ENCODE measurements at places on chromosomes 12 and 14.

DNA sequence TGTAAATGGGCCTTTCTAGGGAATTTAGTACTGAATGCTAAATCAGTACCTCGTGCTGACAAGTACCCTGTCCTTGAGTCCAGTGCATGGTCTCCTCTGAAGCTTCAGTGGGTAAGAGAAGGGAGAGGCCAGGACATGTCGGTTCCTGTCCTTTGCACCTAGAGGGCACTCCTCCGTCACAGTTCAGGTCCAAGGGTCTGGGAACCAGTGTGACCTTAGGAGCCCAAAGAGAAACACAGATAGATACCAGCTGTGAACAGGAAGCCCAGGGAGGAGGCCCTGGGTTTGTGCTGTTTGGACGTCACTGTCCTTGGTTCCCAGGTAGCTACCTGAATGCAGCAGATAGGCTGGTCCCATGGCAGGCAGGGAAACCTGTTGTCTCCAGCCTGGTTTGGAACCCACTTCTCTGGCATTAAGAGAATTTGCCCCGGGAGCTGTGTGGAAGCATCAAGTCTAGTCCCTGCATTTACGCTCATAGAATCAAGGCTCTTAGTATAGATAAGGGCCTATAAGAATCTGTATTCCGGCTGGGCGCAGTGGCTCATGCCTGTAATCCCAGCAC lies 3.9 kb upstream of the FGF23 start:
- DNase-seq: no peak

DNA sequence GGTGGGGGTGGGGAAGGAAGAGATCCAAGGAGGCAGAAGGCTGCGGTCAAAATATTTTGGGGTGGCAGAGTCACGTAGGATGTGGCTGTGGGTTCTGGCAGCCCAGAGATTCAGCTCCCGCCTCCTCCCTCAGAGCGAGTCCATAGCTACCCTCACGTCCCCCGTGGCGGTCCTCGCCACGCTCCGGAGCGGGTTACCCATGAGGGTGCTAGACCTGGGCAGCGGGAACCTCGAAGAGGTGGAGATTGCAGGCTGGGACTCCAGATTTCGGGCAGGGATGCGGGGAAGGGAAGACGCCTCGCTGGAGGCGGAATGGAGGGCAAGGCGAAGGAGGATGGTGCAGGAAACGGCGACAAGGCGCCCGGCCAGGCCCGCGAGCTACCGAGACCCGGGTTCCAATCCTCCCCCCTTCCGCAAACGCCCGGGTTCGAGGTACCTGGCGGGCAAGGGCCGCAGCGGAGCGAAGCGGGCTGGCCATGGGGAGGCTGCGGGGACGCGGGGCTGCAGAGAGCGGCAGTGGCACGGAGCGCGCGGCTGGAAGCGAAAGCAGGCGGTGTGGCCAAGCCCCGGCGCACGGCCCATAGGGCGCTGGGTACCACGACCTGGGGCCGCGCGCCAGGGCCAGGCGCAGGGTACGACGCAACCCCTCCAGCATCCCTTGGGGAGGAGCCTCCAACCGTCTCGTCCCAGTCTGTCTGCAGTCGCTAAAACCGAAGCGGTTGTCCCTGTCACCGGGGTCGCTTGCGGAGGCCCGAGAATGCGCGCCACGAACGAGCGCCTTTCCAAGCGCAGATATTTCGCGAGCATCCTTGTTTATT lies 46.2 kb downstream of the BCAT1 start:
- peak; percentile 41 for DNase-seq

- no peak for DNase-seq
Measured at GRCh38 chr14:74960736-74961135, 5.3 kb upstream of the PGF start.

GRCh38 chr12:123389560-123390351 lies 5.8 kb downstream of the KMT5A start:
- no peak for DNase-seq

- DNase-seq: no peak
Measured at GRCh38 chr14:64591809-64592208, 42.0 kb downstream of the PPP1R36 start.

GRCh38 chr12:70719071-70719470 lies 81.8 kb upstream of the PTPRB start:
- DNase-seq: no peak

- DNase-seq: no peak
Measured at GRCh38 chr12:50017641-50018040, 7.7 kb downstream of the RACGAP1 start.

GRCh38 chr12:45483571-45483970 lies 245.9 kb upstream of the ARID2 start:
- DNase-seq: no peak

GRCh38 chr12:2560356-2560755 lies 234.4 kb upstream of the FKBP4 start:
- DNase-seq: no peak

DNA sequence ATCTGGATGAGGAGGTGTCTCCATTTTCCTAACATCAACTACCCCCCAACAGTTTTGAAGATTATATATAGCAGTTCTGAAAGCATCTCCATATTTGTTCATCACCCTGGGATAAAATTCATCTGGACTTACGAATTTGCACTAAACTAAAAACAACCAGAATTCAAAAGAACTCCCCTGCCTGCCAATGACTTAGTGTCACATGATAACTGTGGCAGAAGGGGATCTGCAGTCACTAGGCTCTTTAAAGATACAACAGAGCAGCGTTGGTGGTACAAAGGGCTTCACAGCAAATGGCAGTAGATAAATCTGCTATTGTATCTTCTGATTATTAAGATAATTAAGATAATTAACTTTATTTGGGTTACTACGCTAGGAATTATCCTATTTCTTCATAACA lies 30.1 kb downstream of the GPR135 start:
- DNase-seq: no peak

- DNase-seq: no peak
Measured at GRCh38 chr12:46478123-46478522, 105.5 kb upstream of the SLC38A2 start.

GRCh38 chr12:39868328-39868725 lies 237.6 kb downstream of the SLC2A13 start:
- DNase-seq: no peak

DNA sequence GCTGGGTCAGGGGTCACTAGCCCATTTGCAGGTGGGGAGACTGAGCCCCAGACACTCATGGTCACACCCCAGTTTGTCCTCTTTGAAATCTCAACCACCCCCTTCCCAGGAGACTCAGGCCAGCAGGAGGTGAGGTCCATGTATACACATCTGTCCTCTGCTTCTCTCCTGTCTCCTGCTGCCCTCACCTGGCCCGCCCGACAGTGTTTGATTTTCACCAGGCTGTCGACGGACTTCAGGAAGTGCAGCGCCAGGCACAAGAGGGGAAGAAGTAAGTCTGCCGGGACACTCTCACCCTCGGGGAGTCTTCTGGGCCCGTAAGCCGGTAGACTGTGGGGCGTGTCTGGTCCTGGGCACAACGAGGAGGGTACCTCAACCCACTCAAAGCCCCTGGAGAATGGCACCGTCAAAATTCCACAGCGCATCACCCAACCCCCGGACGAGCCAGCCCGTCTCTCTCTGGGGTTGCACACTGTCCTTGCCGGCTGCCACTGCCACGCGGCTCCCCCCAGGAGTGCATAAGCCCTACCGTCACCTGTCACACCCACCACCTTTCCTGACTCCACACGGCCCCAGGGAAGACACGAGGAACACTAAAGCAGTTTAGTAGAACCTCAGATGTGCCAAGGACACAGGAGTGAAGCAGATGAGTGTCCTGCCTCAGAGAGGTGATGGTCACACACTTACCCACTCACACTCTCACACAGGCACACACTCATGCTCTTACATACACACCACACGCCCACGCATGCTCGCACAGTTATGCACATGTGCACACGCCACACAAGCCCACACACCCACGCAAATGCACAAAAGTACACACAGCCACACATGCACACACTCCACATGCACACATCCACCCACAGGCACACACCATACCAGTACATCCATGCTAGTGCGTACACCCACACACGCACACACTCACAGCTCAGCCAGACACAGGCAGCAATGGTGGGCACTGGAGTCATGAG lies 13.1 kb upstream of the SIVA1 start:
- no peak for DNase-seq

DNA sequence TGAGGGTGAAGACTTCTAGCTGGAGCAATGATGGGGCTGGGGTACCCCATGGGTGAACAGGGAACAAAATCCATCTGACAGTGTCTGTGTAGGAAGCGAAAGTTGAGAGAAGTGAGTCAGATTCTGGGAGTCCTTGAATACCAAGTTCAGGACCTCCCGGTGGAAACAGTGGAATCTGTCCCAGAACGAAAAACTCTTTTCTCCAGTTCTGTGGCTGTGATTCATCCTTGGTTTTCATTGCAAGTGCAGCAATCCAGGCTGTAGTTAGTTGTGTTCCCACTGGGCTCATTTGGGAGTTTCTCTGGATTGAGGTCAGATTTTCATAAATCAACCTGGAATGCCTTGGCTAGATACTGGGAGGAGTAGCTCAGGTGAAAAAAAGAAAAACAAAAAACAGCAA lies 120.7 kb downstream of the C12orf75 start:
- no peak for DNase-seq

DNA sequence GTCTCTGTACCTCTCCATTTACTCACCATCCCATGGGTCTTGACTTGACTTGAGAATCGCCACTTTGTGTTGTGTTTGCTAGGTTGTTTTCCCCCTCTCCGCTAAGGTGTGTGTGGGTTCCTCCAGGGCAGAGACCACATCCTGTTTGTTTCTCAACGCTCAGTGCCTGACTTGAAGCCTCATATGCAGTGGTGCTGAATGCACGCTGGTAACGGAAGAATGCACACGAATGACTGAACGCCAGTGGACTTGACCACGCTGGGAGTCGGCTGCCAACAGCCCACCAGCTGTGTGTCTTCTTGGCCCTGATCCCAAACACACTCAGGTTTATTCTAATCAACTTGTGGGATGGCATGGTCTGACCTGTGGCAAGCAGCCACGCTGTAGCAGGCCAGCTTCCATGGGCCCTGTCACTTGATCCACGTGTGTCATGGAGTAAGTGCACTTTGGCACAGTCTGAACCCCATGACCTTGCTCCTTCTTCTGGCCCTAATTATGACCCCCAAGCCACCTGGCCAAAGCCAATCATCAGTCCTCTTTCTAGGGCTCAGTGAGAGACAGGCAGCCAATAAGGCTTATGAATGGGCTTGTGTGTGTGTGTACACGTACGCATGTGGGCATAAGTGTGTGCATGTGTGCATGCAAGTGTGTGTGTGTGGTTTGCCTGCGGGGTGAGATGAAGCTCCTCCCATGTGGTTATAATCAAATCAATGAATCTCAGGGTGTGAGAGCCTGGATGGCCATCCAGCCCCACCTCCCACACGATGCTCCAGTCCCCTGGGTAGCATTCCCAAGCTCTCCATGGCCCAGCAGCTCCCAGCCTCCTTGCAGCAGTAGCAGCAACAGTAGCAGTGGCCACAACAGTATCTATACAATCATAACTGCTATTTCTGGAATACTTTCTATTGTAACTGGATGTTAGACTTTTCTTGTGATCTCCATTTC lies 6.4 kb upstream of the TC2N start:
- DNase-seq: no peak

DNA sequence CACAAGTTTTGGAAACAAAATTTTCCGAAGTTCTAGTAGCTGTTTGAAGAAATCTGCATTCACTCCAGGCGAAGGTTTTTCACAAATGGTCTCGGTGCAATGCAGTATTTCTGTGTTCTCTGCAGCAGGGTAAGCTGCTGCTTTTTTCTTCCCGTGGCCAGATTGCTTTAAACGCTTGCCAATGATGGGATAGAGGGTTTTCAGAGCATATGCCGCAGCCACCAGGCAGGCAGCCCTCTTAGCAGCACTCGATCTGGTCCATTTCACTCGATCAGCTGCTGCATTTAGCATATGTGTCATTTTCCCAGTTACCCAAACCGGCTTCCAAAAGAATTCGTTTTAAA lies 315 bp downstream of the ABCD2 start:
- DNase-seq: no peak

DNA sequence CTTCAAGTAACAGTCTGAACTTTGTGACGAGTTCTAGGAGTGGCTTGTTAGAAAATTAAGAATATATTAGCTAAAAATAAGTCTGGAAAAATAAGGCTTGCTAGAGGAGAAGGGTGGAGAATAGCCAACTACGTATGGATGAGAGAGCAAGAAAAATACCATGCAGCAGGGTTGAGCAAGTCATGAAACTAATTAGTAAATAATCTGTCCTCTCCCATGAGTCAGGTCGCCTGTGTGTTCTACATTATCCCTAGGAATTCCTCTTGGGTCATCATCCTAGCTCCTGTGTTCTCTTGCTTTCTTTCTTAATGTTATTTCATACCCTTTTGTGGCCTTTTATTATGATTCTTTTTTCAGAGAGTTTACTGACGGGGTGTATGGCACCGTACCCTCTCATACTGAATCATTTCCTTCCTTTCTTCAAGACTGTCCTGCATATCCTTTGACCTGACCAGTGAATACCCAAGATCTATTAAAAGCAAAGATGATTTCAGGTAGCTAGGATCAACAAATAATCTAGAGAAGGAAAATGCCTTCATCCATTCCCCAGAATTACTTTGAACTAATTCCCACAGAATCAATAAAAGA lies 177.2 kb upstream of the NPAS3 start:
- DNase-seq: no peak

- DNase-seq: no peak
Measured at GRCh38 chr14:93028724-93029076, 87.0 kb downstream of the ITPK1 start.

- DNase-seq: no peak
Measured at GRCh38 chr12:93889516-93890212, 212.5 kb downstream of the CRADD start.

DNA sequence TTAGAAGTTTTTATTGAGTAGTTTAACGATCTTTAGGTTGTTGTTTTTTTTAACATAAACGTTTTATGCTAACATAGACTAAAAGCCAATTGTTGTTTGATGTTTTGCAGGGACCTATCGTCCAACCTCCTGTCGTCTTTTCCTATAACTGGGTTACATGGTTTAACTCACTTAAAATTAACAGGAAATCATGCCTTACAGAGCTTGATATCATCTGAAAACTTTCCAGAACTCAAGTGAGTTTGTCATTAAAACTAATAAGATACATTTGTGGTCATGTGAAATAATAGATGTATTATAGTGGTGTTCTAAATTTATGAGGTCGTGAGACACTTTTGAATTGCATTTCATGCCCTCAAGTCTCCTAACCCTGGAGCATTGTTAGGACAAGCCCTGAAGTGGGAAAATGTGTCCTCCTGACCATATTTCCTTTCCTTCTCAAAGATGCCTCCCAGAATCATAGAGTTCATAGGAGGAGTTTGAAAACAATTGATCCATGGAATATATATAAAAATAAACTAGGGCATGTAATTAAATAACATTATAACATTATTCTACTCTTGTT lies 84.9 kb downstream of the ZFC3H1 start:
- no peak for DNase-seq

GRCh38 chr12:71552728-71553501 lies 110.7 kb downstream of the ZFC3H1 start:
- DNase-seq: no peak

All from putamen (tissue), 1 donor.